ENCODE measurements at places on chromosomes 2 and 18. TPM values are rescaled to one million over a fixed set of nuclear protein-coding genes. Genes with fewer than 3 reads are reported as not detected.

DNA sequence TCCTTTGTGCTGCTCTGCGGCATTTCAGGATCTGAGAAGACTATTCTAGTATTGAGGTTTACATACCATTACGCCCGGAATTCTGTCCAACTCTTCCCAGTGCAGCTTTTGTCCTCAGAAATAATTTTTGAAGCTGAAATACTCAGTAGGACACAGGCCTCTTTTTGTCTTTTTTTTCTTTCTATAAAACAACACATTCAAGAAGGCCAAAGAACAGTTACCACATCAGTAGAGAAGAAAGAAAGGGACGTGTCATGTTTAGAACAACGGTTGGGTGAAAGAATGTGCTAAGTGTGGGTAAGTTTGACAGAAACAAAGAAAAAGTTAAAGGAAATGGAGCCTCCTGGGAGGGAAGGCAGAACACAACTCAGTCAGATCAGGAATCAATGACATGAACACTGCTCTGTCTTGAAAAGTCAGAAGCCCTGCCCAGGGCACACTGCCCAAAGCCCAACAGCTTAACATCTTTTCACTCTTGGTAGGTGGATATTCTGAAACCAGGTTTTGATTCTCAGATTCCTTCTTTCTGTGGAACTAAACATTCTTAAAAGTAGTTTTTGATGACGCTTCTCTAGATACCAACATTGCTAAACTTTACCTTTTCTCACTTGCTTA lies 198.6 kb upstream of the CWC22 start:
- no peak for DNase-seq

DNA sequence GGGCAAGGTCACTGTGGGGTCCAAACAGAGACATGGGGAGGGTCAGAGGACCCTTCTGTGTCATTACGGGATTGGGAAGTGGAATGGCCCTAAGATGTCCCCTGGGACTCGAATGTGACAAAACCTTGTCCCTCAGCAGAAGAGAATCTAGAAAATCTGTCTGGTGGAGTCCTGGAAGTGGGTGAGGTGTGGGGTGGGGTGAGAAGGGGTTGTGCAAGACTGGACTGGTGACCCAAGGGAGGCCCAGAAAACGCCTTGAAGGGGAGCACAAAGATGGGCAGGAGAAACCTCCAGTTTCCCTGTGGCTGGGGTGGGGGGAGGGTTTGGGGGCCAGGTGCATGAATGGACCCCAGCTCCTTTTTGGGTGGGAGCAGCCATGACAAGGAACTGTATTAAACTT lies 79.6 kb downstream of the TCF7L1 start:
- DNase-seq = no peak

GRCh38 chr2:111705239-111705638 lies 178.8 kb downstream of the ANAPC1 start:
- no peak for DNase-seq

GRCh38 chr2:14148216-14148615 lies 484.3 kb upstream of the LRATD1 start:
- DNase-seq = no peak

DNA sequence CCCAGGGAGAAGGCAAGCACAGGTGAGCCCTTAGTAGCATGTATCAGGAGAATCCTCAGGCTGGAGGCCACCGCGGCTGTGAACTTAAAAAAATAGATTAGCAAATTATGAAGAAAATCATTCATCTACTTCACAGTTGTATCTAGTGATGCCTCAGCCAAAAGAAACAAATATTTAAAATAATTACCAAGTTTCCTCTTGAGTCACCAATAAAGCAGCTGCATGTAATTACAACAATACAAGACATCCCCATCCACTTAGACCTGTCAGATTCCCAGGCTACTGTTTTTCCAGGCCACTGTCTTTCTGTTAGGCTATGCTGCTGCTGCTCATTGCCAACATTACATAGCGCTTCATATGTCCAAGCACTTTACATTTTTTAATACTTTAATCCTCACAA lies 54.6 kb upstream of the PHLPP1 start:
- DNase-seq = no peak

CLEC4F gene
- 0.12 TPM for total RNA-seq

- DNase-seq = no peak
These were observed 2070.4 kb upstream of the CELF4 start for GRCh38 chr18:39635966-39636365.

- DNase-seq = no peak
These were observed 62.1 kb downstream of the EMILIN2 start for GRCh38 chr18:2908946-2909335.
